MCF 10A (cell line): ENCODE measurements at places on chromosomes 13 and 19. TPM values are rescaled to one million over a fixed set of nuclear protein-coding genes. Genes with fewer than 3 reads are reported as not detected.

The COL4A2 gene
- 54.6 and 66.0 TPM in 2 replicates for total RNA-seq

- peaks cover 22% of the 10 kb centered on the region for H3K27me3 ChIP-seq
- no peaks in the 10 kb centered on the region for H3K4me1 ChIP-seq
- no peak overlapping the region for H3K27ac ChIP-seq
- no peak overlapping the region for H3K4me3 ChIP-seq
Measured at GRCh38 chr13:31663880-31664585, 75.3 kb upstream of the RXFP2 start.

DNA sequence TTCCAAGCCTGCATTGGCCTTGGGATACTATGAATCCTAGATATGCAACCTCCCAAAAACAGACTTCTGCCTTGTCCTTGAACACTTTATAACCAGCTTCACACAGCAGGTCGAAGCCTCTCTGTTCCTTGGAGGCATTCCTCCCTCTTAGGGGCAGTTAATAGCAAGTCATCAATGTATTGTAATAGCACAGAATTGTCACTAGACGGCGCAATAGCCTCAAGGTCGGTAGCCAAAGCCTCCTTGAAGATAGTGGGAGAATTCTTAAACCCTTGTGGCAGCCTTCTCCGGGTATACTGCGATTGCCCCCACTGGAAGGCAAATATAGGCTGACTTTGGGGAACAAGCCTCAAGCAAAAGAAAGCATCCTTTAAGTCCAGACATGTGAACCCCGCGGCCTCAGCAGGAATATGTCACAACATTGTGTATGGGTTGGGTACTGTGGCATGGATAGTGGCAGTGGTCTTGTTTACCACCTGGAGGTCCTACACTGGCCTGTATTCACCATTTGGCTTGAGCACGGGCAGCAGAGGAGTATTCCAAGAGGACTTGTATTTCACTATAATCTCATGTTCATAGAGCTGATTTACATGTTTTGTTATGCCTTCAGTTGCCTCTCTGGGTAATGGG lies 61.1 kb downstream of the ZNF431 start:
- peaks cover 5% of the 10 kb centered on the region for H3K36me3 ChIP-seq
- H3K27ac ChIP-seq: no peak overlapping the region
- peak; percentile 26 for DNase-seq
- no peaks in the 10 kb centered on the region for H3K27me3 ChIP-seq
- no peaks in the 10 kb centered on the region for H3K4me1 ChIP-seq
- H3K4me3 ChIP-seq: no peak overlapping the region

The TICAM1 gene
- 24.2 and 25.6 TPM in 2 replicates for total RNA-seq

DNA sequence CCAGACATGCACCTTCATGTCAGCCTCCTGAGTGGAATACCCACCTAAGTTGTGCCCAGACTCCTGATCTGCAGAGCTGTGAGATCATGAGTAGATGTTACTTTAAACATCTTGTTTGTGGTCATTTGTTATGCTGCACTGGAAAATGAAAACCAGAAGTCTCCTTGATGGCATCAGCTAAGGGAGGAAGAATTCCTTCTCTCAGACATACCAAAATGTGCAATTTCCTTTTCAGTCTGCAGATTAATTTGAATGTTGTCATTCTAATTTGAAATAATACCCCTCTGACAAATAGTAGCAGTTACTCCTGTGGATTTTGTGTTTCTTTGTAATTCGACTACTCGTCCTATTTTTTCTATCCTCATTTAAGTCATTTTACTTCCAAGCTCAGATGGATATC lies 59.3 kb downstream of the ITGBL1 start:
- no peaks in the 10 kb centered on the region for H3K27me3 ChIP-seq
- no peak for DNase-seq
- H3K27ac ChIP-seq: no peak overlapping the region
- no peaks in the 10 kb centered on the region for H3K36me3 ChIP-seq

DNA sequence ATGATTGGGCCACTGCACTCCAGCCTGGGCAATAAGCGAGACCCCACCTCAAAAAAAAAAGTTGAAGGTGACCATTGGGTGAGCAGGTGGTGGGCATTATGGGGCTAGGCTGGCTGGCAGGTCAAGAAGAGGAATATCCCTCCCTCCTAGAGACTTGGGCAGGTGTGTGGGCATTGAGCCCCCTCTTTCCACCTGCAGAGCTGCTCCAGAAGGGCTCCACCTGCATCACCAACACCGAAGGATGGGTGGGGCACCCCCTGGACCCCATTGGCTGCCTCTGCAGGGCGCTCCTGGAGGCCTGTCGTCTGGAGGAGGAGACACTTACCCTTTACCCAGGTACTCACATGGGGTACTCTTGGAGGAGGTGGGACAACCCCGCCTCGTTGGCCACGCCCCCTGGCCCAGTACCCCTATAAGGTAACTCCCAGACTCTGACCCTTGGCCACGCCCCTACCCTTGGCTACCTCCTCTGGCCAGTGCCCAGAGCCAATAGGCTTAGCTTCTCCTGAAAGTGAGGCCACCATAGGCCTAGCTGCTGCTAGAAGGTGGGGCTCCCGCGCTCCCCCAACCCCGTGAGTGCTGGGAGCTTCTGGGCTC lies 21.9 kb downstream of the ZSWIM4 start:
- peaks cover 11% of the 10 kb centered on the region for H3K4me1 ChIP-seq
- no peak overlapping the region for H3K27ac ChIP-seq
- no peak overlapping the region for H3K4me3 ChIP-seq
- no peaks in the 10 kb centered on the region for H3K27me3 ChIP-seq
- H3K36me3 ChIP-seq: peaks cover 38% of the 10 kb centered on the region

The NTN5 gene
- 0.17 TPM in 1 of 2 replicates, not detected in the other for total RNA-seq

The SHC2 gene
- 0.77 and 2.8 TPM in 2 replicates for total RNA-seq

DNA sequence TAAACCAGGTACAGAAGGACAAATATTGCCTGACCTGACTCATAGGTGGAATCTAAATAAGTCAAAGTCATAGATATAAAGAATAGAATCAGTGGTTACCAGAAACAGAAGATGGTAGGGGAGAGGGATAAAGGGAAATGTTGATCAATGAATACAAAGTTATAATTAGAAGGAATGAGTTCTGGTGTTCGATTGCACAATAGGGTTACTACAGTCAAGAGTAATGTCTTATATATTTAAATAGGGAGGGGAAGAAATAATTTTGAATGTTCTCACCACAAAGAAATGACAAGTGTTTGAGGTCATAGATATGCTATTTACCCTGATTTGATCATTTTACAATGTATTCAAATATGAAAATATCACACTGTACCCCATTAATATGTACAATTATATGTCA lies 1541.2 kb downstream of the SLITRK1 start:
- no peak for DNase-seq
- H3K27ac ChIP-seq: no peak overlapping the region
- H3K4me1 ChIP-seq: no peaks in the 10 kb centered on the region
- no peaks in the 10 kb centered on the region for H3K36me3 ChIP-seq
- H3K4me3 ChIP-seq: no peak overlapping the region
- no peaks in the 10 kb centered on the region for H3K27me3 ChIP-seq

- H3K27ac ChIP-seq: no peak within 1 kb of the TSS
- no peak for DNase-seq
- no peaks in the 10 kb centered on the region for H3K36me3 ChIP-seq
- no peaks in the 10 kb centered on the region for H3K27me3 ChIP-seq
Measured at GRCh38 chr19:50203281-50204080, at the start of gene MYH14. MYH14 (plus strand) TSS chr19:50203622; CDS start chr19:50210366, 6,744 bp downstream.

DNA sequence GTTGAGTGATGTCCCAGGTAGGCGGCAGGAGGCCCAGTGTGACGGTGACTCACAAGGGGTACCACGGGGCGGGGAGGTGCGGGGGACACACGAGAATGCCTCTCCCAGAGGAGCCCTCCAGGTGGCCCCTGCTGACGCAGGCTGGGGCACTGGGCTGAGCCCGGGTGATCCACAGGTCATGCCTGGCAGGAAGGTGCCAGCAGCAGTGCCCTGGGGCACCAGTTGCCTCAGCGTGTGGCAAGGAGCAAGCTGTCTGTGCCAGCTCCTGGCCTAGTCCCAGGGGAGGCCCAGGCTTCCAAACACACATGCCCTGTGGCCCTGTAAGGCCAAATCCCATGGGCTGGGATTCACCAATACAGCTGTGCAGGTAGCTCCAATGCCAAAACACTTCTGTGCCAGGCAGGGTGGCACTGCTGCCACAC lies 28.0 kb downstream of the AKT2 start:
- no peaks in the 10 kb centered on the region for H3K27me3 ChIP-seq
- H3K27ac ChIP-seq: peak overlapping the region; percentile 2
- peak; percentile 92 for DNase-seq
- peak overlapping the region; percentile 35 for H3K4me3 ChIP-seq
- H3K36me3 ChIP-seq: peaks cover 64% of the 10 kb centered on the region

The PSG7 gene
- total RNA-seq: not detected in 2 replicates

- H3K4me1 ChIP-seq: no peaks in the 10 kb centered on the region
- no peak overlapping the region for H3K4me3 ChIP-seq
- no peaks in the 10 kb centered on the region for H3K27me3 ChIP-seq
- H3K27ac ChIP-seq: no peak overlapping the region
- peak; percentile 67 for DNase-seq
Measured at GRCh38 chr19:48190288-48190884, 19.9 kb downstream of the ZSWIM9 start.

- H3K27ac ChIP-seq: no peak overlapping the region
- peak; percentile 94 for DNase-seq
- H3K4me3 ChIP-seq: peak overlapping the region; percentile 93
- no peaks in the 10 kb centered on the region for H3K27me3 ChIP-seq
- peaks cover 16% of the 10 kb centered on the region for H3K4me1 ChIP-seq
Measured at GRCh38 chr19:1811472-1811894, 593 bp downstream of the ATP8B3 start.

The TMC4 gene
- 3.7 and 6.1 TPM in 2 replicates for total RNA-seq

DNA sequence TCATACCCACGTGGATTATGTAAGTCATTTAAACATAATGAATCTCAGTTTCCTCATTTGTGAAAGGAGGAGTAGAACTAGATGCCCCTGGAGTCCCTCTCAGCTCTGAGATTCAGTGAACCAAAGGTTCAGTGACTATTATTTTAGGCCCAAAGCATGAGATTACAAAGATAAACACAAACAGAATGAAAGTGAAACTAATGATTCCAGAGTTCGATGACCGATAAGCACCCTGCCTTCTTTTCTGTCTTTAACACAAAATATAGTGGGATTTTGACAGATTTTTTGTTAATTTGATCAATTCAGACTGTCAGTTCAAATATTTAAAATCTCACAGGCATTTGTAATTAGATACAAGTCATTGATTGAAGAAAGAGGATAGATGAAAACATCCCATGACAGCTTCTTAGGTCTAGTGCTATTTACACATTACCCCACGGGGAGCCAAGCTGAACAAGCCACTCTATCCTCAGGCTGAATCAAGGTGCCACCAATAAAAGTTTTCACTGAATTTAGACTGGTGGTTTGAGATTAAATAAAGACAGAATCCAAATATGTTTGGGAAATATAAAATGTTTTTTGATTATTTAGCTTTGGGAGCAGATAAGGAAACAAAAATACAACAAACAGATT lies 64.6 kb upstream of the RAP2A start:
- DNase-seq: peak; percentile 35
- peaks cover 14% of the 10 kb centered on the region for H3K36me3 ChIP-seq
- H3K4me3 ChIP-seq: peak overlapping the region; percentile 74

GRCh38 chr13:66520511-66521355 lies 709.4 kb downstream of the PCDH9 start:
- no peak overlapping the region for H3K4me3 ChIP-seq
- H3K4me1 ChIP-seq: no peaks in the 10 kb centered on the region
- H3K27ac ChIP-seq: no peak overlapping the region
- DNase-seq: no peak
- no peaks in the 10 kb centered on the region for H3K36me3 ChIP-seq
- H3K27me3 ChIP-seq: no peaks in the 10 kb centered on the region

- H3K36me3 ChIP-seq: no peaks in the 10 kb centered on the region
- H3K27ac ChIP-seq: no peak overlapping the region
- no peak overlapping the region for H3K4me3 ChIP-seq
- DNase-seq: no peak
- peaks cover 14% of the 10 kb centered on the region for H3K27me3 ChIP-seq
Measured at GRCh38 chr13:28411831-28412353, 83.0 kb downstream of the FLT1 start.

GRCh38 chr13:28449826-28450773 lies 44.8 kb downstream of the FLT1 start:
- H3K27me3 ChIP-seq: peaks cover 26% of the 10 kb centered on the region
- H3K4me3 ChIP-seq: no peak overlapping the region
- no peak for DNase-seq
- no peaks in the 10 kb centered on the region for H3K4me1 ChIP-seq

GRCh38 chr19:5621945-5622464 lies 571 bp downstream of the SAFB2 start:
- H3K4me1 ChIP-seq: peaks cover 36% of the 10 kb centered on the region
- peaks cover 80% of the 10 kb centered on the region for H3K36me3 ChIP-seq
- DNase-seq: peak; percentile 17
- peak overlapping the region; percentile 100 for H3K4me3 ChIP-seq
